PC-9 (cell line): ENCODE measurements at places on chromosomes 16 and 17. TPM values are rescaled to one million over a fixed set of nuclear protein-coding genes. Genes with fewer than 3 reads are reported as not detected.

- DNase-seq: no peak
- H3K4me1 ChIP-seq: no peaks in the 10 kb centered on the region
Measured at GRCh38 chr16:51261919-51262318, 110.8 kb upstream of the SALL1 start.

- no peaks in the 10 kb centered on the region for H3K27me3 ChIP-seq
- H3K4me3 ChIP-seq: no peak overlapping the region
- H3K27ac ChIP-seq: no peak overlapping the region
- no peaks in the 10 kb centered on the region for H3K4me1 ChIP-seq
- H3K36me3 ChIP-seq: no peaks in the 10 kb centered on the region
Measured at GRCh38 chr17:2860883-2861282, 64.6 kb downstream of the RAP1GAP2 start.

DNA sequence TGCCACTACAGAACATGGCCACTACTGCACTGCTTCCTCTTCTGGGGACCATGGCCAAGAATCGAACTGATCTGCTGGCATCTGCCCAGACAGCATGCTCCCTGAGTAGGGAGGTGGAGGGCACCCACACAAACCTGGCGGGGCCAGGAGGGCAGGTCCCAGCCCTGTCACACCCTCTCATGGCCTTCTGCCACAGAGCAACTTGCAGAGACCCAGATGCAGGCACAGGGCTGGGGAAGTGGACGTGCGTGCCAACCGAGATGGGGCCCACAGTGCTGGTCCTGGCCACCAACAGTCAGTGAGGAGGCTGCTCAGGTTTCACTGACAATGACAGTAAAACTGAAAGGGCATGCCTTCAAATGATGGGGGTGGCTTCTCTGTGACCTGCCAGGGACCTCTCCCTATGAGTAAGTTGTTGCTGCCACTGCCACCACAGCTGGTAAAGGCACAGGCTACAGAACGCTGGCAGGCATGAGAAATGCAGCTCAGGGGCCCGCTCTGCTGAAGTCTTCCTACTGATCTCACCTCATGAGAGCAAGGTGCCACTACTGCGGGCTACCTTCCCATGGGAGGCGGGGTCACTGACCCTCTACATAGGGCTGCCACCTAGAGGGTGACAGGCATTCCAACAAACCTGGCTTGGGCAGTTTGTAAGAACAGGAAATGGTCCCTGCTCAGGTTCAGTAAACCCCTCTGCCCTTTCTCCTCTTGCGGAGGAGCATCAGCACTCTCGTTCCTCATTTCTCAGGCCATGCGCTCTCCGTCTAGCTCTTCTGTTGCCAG lies 15.5 kb downstream of the HIC1 start:
- no peak overlapping the region for H3K4me3 ChIP-seq
- H3K27ac ChIP-seq: no peak overlapping the region
- no peaks in the 10 kb centered on the region for H3K36me3 ChIP-seq
- H3K4me1 ChIP-seq: peaks cover 2% of the 10 kb centered on the region; the same call in 1 of the 2 replicates

DNA sequence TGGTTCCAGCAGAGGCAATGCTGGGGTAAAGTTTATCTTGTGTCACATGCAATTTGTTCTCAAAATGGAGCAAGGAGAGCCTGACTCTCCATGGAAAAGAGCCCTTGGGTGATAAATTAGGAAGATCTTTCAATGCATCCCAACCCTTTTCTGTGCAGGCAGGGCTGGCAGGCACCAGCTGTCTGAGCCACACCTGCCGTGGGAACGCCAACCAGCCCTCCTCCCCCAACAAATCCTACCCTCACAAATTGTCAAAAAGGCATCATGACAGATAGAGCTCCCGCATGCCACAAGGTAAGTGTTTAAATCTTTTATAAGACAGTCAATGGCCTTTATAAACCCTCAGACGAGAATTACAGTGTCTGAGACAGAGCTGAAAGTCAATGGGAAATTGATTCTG lies 418.5 kb upstream of the CDH5 start:
- no peaks in the 10 kb centered on the region for H3K4me1 ChIP-seq
- no peak overlapping the region for H3K4me3 ChIP-seq
- H3K27ac ChIP-seq: no peak overlapping the region
- DNase-seq: no peak

ABCA6 gene
- total RNA-seq: not detected in 2 replicates

TAF15 gene
- total RNA-seq: 187 and 202 TPM in 2 replicates

C1QL1 gene
- 0.93 and 1.3 TPM in 2 replicates for total RNA-seq
